ENCODE measurements at places on chromosomes 7 and 10.

DNA sequence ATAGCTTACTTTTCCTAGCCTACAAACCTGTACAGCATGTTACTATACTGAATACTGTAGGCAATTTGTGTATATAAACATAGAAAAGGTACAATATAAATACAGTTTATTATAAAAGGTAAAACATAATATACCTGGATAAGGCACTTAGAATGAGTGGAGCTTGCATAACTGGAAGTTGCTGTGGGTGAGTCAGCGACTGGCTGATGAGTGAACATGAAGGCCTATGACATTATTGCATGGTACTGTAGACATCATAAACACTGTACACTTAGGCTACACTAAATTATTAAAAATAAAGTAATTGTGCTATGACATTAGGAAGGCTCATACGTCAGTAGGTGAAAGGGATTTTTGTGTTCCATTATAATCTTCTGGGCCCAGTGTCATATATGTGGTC, 228.8 kb downstream of the HDAC9 start:
- DNase-seq, result no peak

GRCh38 chr10:88082806-88083596, 219.6 kb downstream of the PTEN start:
- DNase-seq, result no peak

- no peak for DNase-seq
These were observed 152.3 kb downstream of the CPED1 start for GRCh38 chr7:121140790-121141189.

DNA sequence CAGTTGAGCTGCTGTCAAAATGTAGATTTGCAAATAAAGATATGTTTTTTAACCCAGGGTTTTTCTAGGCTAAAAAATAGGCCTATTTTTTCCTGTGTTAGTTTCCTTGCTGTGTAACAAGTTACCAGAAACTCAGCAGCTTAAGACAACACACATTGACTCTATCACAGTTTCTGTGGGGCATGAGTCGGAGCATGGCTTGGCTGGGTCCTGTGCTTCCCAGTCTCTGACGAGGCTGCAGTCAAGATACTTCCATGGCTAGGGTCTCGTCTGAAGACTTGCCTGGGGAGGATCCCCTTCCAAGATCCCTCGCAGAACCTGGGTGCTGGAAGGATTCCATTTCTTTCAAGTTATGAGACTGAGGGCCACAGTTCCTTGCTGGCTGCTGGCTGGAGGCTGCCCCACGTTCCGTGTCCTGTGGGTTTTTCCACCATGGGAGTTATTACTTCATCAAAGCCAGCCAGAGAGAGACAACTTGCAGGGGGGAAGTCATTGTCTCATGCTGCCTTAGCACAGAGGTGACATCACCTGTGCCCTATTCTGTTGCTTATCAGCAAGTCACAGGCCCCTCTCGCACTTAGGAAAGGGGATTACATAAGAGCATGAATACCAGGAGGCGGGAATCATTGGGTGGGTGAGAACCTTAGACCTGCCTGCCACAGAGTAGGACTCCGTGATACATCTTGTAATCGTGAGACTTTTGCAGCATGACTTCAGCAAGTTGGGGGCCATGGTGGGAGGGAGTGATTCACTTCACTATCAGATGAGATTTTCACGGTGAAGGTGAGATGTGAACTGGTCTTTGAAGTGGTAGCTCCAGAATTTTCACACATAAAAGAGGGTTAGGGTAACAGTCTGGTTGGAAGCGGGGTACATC, 77.9 kb downstream of the CCNY start:
- DNase-seq, result no peak

GRCh38 chr10:89302625-89303024, 779 bp downstream of the IFIT2 start:
- DNase-seq, result no peak

- no peak for DNase-seq
These were observed 56.4 kb upstream of the TAS2R16 start for GRCh38 chr7:123051916-123052315.

DNA sequence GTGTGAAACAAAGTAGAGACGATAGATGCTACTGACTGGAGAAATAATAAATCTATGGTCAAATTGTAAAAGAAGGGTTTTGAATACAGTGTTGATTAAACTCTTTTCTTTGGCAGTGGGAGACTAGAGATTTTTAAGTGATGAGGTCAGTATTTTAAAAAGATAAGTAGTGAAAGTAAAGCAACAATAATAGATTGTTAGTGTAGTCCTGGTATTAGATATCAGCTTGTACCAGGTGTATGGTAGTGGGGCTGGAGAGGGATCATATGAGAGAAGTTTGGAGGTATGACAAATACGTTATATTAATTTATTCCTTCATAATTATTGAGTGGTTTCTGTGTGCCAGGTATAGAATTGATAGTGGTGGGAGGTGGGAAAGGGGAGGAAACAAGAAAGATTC, 25.2 kb downstream of the PHTF2 start:
- no peak for DNase-seq

DNA sequence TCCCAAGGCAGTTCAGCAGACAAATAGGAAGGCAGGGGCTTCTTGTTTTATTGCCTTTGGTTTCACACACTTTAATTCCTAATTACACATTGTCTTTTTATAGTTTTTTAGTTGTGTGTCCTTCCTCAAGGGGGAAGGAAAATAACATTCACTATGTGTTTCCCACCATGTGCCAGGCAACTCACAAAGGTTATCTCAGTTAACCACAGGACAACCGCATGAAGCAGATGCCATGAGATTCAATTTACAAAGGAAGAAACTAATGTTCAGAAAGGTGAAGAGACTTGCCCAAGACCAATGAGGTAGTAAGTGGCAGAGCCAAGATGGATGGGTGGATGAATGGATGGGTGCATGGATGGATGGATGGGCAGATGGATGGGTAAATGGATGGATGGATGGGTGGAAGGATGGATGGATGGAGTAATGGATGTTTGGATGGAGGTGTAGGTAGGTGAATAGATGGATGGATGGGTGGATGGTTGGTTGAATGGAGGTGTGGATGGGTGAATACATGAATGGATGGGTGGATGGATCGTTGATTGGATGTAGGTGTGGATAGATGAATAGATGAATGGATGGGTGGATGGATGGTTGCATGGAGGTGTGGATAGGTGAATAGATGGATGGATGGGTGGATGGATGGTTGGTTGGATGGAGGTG, 77.9 kb downstream of the ARHGAP22 start:
- no peak for DNase-seq

- DNase-seq, result no peak
These were observed 123.3 kb upstream of the LAMB4 start for GRCh38 chr7:108253275-108254044.

DNA sequence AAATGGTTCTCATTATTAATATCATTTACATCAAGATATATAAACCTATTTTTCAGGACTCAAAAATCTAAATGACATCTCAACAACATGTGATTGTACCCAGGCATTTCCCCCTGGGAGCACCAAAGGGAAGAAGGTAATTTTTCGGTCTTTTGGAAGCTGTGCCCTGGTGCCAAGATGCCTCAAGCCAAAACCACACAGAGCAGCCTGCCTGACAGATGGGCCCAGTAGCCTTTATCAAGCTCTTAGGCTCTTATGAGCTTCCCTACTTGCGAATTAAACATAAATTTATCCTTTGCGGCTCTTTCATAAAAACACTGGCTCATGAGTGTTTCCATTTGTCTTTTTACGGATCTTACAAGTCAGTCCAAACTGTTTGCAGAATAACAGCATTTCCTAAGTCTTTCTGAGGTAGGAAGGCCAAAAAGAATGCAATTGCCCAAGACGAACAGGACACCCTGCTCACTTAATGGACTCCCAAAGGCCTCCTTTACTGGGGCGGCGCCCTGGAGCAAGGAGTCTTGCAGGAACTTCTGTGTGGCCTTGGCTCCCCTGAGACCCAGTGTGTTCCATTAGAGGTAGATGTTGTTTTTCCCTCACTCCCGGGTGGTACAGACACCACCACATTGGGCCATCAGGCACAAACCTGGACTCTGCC, 4.1 kb upstream of the RASSF4 start:
- DNase-seq, result no peak

DNA sequence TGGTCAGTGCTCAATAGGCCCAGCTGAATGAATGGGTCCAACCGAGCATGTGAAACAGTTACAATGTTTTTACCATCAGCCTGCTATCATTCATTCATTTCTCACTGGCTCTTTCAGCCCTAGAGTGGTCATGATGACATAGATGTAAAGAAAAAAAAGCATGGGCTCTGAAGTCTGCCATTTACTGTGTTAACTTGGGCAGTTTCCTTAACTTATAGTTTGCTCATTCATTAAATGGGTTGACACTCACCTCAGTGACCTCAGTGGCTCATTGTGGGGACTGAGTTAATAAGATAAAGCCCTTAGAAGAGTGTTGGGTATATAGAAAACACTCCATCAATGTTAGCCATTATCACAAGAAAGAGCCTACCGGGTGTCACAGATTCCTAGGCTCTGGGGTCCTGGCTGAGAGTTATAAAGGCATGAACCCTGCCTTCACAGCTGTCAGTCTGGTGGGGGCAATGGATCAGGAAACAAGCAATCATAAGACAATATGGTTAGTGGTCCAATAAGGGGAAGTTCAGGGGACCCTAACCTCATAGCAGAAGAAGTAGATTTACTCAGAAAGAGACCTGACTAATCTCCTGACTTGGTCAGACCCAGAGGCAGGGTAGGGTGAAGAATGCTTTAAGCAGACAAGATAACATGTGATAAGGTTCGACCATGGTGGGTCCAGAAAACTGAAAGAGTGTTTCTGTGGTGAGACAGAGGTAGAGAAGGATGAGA, 29.7 kb upstream of the GPAM start:
- no peak for DNase-seq

GRCh38 chr7:29639886-29640595, 76.4 kb downstream of the PRR15 start:
- DNase-seq, result peak; percentile 32

- no peak for DNase-seq
These were observed 65.5 kb downstream of the CYP26A1 start for GRCh38 chr10:93139059-93139655.

GRCh38 chr10:80288849-80289248, 609 bp downstream of the MAT1A start:
- no peak for DNase-seq

DNA sequence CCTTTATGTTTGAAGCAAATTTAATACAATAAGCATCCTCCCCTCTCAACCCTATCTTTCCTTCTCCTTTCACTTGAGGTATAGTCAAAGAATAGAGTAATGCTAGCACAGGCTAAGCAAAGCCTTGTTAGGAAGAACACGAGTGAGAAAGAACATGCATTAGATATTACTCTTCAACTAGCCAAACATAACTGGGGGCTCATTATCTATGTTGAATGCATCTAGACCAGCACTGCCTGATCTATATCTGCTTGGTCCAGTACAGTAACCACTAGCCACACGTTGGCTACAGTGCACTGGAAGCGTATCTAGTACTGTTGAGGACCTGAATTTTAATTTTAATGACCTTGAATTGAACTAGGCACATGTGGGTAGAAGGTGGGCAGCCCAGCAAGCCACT, 21.0 kb downstream of the SFMBT2 start:
- DNase-seq, result no peak

DNA sequence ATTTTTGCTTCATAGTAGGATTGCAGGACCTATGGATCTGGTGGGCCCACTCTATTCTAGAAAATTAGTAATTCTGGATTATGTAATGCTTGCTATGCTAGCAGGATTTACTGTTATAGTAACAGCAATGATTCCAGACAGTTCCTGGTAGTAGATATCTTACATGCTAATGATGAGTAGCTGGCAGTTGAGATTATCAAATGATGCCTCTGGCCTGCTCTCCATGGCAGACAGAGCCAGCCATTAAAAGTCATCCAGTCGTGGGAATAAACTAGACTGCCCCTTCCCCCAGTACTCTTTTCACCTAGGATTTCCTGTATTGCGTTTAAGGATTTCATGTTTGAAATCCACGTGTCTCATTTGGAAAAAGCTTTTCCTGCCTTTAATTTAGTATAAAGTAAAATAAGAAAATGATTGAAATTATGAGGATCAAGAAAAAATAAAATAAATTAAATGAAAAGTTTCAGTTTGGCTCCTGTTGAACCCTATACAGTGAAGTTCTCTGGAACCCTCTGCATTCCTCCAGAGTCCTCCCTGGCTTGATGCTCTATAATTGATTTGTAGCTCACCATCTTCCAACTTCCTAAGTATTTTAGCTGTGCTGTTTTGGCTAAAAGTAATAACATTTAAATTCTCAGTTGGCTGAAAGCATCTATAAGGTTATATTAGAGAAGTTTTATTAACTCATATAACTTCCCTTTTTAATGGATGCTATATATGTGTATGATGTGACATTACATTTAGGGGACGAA, 14.6 kb downstream of the UMAD1 start:
- DNase-seq, result no peak

GRCh38 chr10:21272643-21273399, 252.7 kb downstream of the SKIDA1 start:
- no peak for DNase-seq

GRCh38 chr10:91316486-91316885, 93.7 kb upstream of the HECTD2 start:
- no peak for DNase-seq

DNA sequence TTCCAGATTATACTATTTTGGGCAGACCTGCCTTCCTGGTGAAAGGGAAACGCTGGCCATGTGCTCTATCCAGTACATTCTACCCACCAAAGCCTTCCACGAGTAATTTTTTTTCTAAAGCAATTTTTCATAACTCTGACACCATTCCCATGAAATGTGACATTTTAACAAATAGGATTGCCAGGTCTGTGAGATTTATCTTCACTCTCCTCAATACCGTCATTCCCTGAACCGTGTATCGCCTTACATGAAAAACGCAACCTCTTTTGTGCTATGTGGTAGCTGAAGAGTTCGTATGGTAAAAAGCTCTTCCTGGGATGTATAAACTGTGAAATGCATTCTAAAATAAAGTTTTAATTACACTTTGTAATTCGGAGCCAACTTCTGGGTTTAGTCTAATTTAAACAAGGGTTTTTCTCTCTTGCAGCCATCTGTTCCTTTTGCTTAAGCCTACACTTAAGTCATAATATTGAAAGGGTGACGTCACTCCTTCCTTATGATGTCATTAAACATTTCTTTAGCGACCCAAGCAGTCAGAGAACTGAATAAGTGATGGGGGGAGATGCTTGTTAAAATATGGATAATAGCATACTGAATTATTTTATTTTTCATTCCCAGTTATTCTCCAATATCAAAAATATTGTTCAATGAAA, 27.7 kb downstream of the C1QL3 start:
- no peak for DNase-seq

GRCh38 chr7:44320141-44320540, 5.3 kb downstream of the CAMK2B start:
- no peak for DNase-seq

- no peak for DNase-seq
These were observed 18.7 kb downstream of the EDRF1 start for GRCh38 chr10:125738206-125738605.

DNA sequence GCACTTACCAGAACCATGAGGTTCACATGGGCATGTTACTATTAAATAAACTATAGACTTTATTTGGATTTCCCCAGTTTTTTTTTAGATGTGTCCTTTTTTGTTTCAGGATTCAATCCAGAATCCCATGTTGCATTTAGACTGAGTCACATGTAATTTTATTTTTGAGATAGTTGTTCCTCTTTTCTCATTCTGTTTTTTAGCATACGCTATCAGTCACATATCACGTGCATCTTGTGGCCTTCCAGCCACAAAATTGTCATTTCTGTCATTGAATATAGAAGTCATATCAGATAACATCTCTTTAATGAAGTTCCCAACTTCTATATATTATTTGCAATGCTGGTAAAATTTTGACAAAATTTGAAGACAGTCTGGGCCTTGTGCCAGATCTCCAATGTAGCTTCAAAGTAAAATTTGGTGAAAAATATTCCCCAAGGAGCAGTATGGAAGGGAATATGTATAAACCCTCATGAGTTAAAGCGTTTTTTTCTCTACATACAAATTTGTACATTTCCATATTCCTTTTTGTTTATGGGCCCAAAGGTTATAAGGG, 132.3 kb upstream of the MKI67 start:
- DNase-seq, result no peak

All from NCI-H1092 (cell line).